ENCODE measurements at places on chromosomes 3 and 15.

GRCh38 chr3:61736506-61736905 lies 175.1 kb downstream of the PTPRG start:
- no peak for DNase-seq

GRCh38 chr3:98022978-98023820 lies 11.9 kb downstream of the GABRR3 start:
- DNase-seq, result peak; percentile 60

DNA sequence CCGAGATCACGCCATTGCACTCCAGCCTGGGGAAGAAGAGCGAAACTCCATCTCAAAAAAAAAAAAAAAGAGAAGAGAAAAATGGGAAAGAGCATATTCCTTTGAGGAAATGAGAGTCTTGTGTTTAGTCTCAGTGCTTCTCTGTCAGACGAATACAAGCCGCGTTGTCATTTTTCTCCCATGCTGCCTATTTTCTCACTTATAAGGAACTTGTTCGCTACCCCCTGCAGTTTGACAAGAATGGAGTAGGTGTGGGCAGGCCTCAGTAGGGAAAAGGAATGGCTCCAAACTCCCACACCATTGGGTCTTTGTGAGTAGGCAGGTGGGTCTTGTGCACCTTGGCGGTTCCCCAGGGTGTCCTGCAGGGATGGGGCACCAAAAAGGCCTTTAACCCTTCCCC lies 6.5 kb downstream of the GPR160 start:
- no peak for DNase-seq

DNA sequence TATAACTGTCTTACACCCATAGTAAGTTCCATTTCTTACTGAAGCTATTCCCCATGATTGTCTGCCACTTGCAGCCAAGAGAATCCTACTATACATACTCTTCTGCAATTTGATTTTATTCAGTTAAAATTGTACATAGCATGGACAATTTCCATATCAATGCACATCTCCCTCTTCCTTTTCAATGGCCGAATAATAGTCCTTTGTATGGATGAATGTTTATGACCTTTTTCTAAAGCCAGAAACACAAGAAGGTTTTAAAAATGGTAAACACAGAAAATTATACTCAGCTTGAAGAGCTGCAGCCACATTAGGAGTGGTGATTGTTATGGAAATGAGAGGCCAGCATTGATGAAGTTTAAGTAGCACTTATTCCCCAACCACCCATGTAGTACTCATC lies 8.5 kb upstream of the ERC2 start:
- DNase-seq, result no peak

GRCh38 chr15:101324524-101325177 lies 29.6 kb upstream of the SNRPA1 start:
- no peak for DNase-seq
